ENCODE measurements at places on chromosomes 3 and 15. TPM values are rescaled to one million over a fixed set of nuclear protein-coding genes. Genes with fewer than 3 reads are reported as not detected.

Gene GHSR
- not detected for total RNA-seq

Gene GRK7
- total RNA-seq, result not detected

Gene ALDH1L1
- 1.3 TPM for total RNA-seq

Gene CCR5
- not detected for total RNA-seq
